Fibroblast of gingiva (primary cell): ENCODE measurements at places on chromosomes 2 and 18.

DNA sequence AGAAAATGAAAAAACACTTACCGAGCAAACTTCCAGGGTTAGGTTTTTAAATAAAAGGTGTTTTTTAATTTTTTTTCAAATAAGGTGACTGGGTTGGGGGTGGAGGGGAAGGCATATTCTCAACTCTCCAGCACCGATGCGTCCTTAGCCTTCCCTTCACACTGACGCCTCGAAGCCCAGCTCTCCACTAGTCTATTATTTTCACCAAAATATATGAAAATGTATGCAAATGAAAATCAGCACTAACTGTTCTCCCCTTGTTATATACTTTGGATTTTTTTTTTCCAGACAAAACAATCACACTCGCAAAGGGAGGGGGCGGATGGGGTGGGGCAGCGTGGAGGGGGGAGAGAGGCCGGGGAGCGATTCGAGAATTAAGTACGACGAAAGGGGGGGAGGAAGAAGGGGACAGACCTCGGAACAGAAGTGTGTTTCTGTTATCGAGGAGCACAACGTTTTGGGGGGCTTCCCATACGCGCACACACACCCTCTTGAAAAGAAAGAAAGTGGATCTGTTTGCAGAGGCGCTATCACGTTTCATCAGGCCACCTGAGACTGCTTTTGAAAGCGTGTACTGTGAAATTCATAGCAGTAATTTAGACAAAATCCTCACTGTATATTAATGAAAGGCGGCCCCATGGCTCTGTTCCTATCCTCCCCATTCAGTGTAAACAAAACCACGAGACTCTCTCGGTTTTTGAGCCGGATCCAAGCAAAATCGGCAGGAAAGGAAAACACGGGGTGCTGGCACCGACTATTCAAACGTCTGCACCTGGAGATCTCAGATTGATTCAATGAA is 2.4 kb upstream of the POU3F3 start:
- no peak for DNase-seq

GRCh38 chr18:24651434-24651833 is 191.0 kb downstream of the HRH4 start:
- DNase-seq = no peak

- no peak for DNase-seq
Measured at GRCh38 chr2:173417802-173418201, 63.1 kb downstream of the CDCA7 start.

- DNase-seq = no peak
Measured at GRCh38 chr2:102788885-102789260, 27.0 kb downstream of the TMEM182 start.

- DNase-seq = peak; percentile 1
Measured at GRCh38 chr2:155895016-155895415, 437.5 kb downstream of the NR4A2 start.
